ENCODE measurements at places on chromosomes 1 and 21.

DNA sequence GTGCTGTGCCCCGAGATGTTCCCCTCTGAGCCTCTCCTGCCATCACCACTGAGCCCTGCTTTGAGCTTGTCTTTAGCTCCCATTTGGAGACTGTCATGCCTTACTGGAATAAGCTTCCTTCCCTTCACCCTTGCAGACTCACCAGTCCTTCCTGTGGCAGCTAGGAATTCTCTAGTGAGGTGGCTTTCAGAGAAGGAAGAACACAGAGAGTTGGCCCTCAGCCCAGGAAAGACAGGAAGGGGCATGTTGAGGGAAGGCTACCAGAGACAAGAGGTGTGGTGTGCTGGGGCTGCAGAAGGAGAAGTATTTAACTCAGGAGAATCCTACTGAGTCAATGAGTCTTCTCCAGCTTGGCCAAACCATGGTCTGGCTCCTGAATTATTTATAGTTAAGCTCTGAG, 76.3 kb downstream of the UCK2 start:
- DNase-seq = no peak

GRCh38 chr1:50333595-50333974, 89.7 kb downstream of the DMRTA2 start:
- DNase-seq = peak; percentile 75

DNA sequence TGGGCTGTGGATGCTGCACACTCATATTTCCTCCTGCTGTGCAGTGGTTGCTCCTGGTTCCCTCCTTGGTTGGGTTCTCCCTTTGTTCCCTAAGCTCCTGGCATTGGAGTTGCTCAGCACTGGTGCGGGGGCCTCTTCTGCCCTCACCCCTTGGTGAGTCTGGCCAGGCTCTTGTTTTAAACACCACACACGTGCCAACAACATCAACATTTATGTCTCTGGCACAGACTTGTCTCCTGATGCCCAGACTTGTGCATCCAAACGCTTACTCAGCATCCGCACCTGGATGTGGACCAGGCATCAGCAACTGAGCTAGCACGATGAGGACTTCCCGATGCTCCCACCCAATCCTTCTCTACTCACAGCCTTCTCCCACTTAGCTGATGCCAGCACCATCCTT, 627.6 kb downstream of the NPHP4 start:
- DNase-seq = no peak

GRCh38 chr1:27671964-27672749, at the start of gene IFI6:
Gene IFI6, minus strand, starts transcription at chr1:27672192. Its CDS starts 2,878 bp downstream, at chr1:27669314.
- DNase-seq = peak; percentile 75

DNA sequence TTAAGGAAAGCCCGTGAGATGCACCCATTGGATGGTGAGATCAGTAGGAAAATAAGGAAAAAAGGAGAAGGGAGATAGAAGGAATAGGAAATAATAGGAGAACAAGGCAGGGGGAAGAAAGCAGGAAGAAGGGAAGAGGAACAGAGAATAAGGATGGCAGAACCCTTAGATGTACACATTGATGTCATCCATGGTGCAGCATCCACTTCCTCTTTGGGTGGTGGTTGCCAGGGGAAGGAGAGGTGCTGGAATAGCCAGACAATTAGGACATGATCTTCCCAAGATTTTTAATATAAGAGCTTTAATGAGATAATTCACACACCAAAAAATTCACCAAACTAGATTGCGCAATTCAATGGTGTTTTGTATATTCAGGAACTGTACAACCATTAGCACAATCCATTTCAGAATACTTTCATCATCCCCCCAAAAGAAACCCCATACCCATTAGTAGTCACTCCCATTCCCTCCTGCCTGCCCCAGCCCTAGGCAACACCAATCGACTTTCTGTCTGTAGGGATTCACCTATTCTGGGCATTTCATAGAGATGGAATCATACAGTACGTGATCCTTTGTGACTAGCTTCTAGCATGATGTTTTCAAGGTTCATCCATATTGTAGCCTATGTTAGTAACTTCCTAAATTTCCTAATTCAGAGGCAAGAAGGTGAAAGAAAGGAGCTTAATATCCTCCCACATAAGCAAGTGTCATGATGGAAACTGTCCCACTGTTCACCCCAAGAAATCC, 121.4 kb downstream of the PLXNA2 start:
- no peak for DNase-seq

DNA sequence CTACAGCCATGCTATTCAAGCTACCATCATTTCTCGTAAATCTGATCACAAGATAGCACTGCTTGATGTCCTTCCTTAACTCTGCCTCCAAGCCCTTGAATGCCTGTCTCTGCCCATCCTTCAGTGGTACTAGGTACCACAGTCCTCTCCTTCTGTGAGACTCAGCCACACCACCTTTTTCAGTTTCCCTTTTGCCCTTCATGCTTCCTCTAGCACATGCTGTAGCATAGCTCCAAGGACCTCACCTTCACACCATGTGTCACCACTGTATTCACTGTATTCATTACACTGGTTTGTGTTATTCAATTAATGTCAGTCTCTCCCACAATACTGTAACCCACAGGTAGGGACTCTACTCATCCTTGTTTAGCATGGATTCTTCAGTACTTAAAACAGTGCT, 8.0 kb upstream of the TP53BP2 start:
- no peak for DNase-seq

GRCh38 chr1:53598966-53599365, 139.8 kb downstream of the DMRTB1 start:
- DNase-seq = no peak

DNA sequence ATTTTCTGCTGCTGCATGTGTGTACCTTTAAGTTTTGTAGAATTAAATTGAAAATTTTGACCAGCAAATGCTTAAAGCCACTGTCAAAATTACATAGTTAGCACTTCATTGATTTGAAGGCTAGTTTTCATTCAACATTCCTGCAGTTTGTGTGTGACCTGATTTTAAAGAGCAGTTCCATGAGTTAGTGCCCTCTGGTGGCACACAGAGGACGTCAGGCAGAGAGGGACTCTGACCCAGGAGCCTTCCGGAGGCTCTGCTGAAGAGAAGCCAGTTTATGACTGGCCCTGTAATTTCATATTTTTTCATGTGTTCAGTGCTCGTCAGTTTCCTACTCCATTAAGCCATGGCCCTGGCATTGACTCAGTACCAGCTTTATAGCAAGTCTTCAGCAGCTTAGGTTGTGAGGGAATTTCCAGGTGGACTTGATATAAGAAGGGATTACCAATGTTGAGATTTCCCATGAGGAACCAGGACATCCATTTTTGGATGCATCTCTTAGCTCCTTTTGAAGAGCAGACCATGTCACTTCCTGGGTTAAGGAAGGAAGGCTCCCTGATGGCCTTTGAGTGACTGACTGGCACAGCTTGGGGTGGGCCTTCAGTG, 104.7 kb downstream of the CAMTA1 start:
- DNase-seq = no peak

DNA sequence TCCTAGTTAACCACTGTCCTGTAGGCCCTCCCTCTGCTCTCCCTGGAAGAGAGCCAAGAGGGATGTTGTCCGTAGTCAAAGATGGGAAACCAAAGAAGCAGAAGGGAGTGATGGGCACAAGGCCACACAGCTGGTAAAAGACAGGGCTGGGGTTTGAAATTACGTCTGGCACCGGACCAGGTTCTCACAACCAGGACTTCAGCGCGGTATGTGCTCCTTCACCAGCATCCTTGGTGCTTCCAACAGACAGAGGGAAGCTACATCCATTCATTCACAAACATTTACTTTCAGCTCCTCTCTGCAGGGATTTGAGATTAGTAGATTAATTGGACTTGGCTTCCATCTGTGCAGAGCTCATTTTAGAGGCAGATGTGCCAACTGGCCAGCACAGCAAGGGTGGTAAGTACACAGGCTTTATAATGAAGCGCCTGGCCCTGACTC, 191.2 kb downstream of the TRABD2B start:
- DNase-seq = no peak

DNA sequence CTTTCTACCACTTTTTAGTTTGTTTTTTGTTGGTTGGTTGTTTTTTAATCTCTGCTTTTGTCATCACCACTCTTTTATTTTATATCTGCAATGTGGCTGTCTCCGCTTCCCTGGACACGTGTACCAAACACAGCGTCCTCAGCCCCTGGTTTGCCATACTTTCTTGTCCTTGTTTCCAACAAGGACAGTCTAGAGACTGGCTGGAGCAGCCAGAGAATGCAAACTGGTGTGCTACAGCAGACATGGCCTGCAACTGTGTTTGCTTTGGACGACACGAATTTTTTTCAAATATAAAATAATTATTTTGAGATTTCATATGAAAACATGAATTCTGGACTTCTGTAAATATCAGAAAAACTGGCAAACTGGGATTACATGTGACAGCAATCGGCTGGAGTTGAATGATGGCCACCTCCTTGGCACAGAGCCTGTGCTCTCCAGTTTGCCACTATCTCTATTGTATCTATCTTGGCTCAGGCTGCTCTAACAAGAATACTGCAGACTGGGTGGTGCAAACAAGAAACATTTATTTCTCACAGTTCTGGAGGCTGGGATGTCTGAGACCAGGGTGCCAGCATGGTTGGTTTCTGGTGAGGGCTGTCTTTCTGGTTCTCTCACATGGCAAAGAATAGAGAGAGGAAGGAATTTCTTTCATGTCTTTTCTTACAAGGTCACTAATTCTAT, 34.6 kb upstream of the POU2F1 start:
- DNase-seq = no peak

DNA sequence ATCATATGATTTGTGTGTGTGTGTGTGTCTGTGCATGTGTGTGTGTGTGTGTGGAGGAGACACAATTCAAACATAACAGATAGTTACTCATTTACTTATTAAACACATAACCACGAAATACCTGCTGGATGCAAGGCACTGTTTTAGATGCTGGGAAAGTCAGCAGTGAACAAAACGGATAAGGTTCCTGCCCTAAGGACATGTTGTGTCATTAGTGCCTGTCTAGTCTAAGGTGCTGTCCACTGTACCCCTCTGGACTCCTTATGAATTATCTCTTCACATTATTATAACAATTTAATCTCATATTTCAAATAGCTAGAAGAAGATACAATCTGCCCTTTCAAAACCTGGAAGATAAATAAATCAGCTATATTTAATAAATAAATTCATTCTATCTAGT, 162.4 kb downstream of the PLPPR5 start:
- no peak for DNase-seq

- no peak for DNase-seq
These were observed 91.6 kb downstream of the LRRC8C start for GRCh38 chr1:89724369-89725010.

GRCh38 chr1:14577261-14577660, 21.2 kb upstream of the KAZN start:
- no peak for DNase-seq

DNA sequence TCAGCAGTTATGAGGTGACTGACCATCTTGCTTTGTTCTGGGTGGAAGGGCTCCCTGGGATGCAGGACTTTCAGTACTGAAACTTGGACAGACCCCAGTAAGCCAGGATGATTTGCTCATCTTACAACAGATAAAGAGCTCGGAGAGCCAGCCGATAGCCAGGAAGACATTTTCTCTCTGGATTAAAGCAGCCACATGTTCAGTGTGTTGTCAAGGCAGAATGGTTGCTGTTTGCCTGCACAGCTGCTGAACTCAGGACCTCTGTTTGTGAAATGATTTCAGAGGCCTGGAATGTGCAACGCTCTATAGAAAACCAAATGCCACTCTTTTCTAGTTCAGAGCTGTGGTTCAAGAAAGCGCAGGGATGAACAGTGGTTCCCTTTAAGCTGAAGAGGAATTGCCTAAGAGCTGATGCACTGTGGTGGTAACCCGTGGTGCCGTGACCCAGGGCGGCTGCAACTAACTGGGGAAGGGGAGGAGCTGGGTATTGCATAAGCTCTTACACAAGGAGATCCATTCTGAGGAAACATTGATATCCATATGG, 40.7 kb downstream of the CASQ2 start:
- DNase-seq = no peak

GRCh38 chr1:180933141-180933540, 20.4 kb downstream of the KIAA1614 start:
- DNase-seq = no peak

DNA sequence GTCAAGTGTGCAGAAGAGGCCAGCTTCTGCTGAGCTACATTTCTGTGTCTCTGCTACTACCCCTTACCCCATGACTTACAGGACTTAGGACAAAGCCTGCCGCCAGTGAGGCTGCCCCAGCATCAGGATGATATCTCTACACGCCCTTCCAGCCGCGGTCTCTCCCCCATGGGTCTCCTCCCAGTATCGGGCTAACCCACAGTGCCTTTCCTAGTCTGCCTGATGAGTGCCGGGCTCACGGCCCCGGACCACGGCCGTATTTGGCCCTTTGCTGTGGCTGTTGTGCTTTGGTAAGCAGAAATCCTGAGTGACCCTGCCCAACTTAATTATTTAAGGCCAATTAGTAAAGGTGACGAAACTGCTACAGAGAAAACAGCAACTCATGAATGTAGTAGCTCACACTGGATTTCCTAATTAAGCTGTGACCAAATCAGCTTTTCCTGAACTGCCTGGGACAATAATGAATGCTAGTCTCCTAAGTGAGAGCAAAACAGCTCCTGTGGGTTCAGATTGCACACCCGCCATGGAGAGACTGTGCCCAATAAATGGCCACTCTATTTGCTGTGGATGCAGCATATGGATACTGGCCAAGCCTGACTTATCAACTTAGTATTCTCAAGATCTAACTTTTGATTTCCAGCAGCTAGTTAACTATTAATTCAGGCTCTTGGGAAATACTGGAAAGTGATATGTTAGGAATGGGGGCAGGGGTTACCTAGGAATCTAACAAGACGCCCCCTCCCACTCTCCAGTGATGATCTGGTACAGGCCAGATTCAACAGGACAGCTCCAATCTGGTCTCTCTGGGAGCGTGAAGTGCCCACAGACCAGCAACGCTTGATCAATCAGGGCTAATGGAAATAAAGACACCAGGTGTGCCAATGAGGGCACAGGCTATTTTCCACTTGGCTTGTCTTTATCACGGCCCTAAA, 123.3 kb upstream of the IFFO2 start:
- DNase-seq = no peak

DNA sequence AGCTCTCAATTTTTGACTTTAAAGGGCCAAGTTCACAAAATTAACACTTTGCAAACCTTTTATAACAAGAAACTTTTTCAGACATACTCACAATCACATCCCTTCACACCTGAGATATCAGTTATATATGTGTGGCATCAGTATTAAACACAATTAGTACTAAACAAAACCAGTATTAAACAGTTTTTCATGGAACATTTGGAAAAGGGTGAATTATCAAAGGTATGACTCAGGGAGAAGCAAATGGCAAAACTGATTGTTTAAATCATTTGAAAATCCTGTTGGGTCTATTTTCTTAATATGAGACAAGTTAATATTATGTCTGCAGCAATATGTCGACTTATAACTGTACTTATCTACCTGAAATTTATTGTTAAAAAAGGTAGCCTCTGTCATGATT, 587.3 kb downstream of the NEGR1 start:
- DNase-seq = no peak

- DNase-seq = no peak
These were observed 4.2 kb downstream of the CLIC6 start for GRCh38 chr21:34673006-34673405.

- no peak for DNase-seq
These were observed 30.9 kb upstream of the TAL1 start for GRCh38 chr1:47262787-47263413.
